ENCODE measurements at places on chromosomes 4 and X.

GRCh38 chr4:76979236-76979635, 29.7 kb downstream of the SEPTIN11 start:
- no peak for DNase-seq

- no peak for DNase-seq
Observed at GRCh38 chr4:31360786-31361185, 640.6 kb downstream of the PCDH7 start.

GRCh38 chr4:40055863-40056715, 561 bp upstream of the N4BP2 start:
- DNase-seq, result peak; percentile 91

DNA sequence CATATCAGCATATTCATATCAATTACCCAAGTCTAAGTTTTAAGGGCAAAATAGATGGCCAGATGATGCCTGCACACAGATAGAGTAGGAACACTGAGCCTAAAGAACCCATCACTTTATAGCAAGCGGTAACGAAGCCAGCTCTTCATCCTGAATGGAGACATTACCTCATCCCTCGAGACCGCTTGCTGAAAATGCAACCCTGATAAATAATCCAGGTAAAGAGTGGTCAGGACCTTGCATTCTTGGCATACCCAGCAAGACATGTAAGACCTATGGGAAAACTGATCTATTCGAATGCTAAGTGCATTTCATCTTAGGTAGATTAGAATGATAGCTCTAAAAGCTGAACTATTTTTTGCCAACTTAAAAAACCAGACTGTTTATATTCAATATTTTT, 25.3 kb downstream of the DCHS2 start:
- DNase-seq, result no peak

DNA sequence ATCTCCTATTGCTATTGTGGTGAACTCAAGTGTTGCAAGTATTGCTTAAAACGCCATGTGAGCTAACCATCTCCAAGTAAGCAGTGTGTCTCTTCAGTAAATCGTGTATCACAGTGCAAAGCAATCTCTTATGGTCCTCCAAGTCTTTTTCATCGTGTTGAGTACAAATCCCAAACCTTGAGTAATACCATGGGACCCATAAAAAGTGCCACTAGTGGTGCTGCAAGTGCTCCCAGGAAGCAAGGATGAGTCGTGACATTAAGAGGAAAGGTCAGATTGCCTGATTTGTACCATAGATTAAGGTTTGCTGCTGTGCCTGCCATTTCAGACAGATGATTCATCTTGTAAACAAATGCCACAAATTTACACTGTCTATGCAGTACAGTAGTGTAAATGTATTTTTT, 66.9 kb upstream of the BMPR1B start:
- DNase-seq, result no peak

- DNase-seq, result no peak
Observed at GRCh38 chr4:173763389-173763788, 233.4 kb upstream of the HAND2 start.

DNA sequence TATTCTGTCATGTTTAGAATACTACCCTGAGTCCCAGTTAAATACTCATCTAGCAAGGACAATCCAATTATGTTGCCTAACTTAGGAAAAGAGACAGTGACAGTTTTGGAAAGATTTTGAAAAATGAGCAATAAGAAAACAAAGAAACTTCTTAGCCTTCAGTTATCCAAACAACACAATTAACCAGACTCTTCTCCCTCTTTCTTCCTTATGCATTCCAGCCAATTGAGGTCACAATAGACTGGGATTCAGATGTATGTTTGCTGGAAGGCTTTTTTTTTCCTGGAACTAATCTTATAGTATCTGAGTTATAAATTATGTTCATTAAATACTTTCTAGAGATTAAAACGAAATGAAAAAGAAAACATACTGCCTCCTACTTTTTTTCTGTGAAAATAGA, 109.6 kb downstream of the GUCY2F start:
- no peak for DNase-seq

DNA sequence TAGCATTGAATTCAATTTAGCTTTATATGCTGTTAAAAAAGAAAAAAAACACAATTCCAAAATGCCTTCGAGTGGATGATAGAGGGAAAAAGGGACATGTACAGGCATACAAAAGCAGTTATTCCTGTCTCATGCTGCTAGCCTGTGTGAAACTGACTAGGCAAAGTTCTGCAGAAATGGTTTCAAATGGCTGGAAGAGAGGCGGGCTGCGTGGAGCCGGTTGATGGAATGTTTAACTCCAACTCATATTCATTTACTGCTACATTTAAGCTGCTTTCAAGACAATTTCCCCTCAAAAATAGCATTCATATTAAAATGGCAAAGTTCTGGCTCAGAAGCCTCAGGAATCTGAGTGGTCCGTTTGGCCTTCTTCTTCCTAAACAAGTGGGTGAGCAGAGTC, 143.8 kb upstream of the PPARGC1A start:
- DNase-seq, result no peak

GRCh38 chr4:89535251-89535650, 227.7 kb upstream of the GPRIN3 start:
- DNase-seq, result no peak

DNA sequence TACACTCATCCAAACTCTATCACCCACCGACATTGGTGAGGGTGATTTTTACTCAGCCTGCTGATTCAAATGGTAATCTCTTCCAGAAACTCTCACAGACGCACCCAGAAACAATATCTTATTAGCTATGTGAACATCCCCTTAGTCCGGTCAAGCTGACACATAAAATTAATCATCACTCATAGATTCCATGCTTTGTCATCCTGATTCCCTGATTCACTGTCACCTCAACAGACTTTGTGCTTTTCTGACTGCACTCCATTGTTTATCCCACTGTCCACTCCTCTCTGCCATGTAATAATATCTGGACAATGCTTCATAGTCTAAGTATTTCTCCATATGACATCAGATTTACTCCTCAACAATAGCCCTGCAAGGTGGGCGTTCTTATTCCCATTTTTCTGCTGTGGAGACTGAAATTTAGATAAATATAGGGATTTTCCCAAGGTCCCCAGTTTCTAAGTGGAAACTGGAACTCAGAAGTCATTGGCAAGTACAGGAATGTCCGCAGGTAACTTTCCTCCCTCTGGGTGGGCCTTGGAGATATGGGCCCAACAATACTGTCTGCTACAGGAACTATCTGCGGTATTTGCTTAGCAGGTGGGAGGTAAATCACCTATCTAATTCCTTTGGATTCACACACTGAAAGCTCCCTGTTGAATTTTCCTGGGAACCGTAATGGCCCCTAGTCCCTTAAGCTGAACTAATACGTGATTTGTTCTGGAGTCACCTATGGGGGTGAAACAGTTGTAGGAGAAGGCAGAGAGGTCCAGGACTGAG, 228.6 kb upstream of the BCOR start:
- no peak for DNase-seq

DNA sequence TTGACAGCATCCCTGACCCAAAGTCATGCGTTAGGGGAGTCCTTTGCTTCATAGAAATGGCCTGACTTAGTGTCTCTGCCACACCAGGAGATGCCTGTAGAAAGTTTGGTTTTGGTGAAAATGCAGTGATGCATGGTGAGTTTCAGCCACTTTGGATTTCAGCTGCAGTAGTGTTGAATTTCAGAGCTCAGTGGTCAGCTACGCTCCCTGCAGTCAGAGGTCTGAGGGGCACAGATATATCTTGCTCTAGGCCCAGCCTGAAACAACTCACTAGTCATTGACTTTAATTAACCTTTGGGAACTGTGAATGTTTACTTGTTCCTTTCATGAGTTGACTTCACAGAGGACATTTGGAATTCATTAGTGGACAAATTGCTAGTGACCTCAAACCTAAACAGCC, 17.5 kb downstream of the RBMX2 start:
- DNase-seq, result no peak

DNA sequence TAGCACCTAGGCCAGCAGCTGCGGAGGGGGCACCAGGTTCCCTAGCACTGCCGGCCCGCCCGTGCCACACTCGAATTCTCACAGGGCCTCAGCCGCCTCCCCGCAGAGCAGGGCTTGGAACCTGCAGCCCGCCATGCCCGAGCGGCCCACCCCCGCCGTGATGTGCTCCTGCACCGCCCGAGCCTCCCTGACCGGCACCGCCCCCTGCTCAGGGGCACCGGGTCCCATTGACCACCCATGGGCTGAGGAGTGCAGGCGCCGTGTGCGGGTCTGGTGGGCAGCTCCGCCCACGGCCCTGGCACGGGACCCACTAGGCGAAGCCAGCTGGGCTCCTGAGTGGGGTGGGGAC, 35.4 kb upstream of the ENPP6 start:
- no peak for DNase-seq

- no peak for DNase-seq
Observed at GRCh38 chr4:76105652-76106051, 31.1 kb downstream of the ART3 start.

DNA sequence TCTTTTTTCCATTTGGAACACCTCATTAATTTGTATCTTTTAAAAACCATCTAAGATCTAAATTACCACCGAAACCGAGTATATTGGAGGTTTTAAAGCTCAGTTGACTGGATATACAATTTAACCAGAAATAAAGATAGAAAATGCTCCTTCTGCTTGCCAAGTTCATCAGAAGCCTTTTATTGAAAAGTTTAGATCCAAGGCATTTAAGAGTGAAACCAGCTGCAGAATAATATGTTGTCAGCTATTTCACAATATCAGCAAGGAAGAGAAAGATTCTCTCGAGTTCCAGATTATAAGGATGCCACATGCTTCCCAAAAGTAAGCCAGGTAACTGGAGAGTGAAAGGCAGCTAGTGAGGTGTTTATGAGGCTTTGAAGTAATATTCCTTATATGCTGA, 217.4 kb downstream of the DCTD start:
- DNase-seq, result no peak

DNA sequence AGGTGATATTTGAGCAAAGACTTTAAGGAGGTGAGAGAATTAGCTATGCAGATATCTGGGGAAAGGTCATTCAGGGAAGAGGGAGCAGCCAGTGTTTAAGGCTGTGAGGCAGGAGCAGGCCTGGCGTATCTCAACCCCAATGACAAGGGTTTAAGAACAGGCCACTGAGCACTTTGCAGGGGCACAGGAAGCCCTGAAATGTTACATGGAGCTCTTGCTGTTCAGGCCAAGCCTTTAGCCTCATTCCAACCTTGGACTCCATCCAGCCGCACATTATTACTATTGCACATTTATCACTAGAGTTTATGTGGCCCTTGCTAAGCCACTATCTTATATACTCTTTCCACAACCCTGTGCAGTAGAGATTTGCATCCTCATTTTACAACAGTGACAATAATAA, 114.0 kb downstream of the EFNB1 start:
- DNase-seq, result no peak

DNA sequence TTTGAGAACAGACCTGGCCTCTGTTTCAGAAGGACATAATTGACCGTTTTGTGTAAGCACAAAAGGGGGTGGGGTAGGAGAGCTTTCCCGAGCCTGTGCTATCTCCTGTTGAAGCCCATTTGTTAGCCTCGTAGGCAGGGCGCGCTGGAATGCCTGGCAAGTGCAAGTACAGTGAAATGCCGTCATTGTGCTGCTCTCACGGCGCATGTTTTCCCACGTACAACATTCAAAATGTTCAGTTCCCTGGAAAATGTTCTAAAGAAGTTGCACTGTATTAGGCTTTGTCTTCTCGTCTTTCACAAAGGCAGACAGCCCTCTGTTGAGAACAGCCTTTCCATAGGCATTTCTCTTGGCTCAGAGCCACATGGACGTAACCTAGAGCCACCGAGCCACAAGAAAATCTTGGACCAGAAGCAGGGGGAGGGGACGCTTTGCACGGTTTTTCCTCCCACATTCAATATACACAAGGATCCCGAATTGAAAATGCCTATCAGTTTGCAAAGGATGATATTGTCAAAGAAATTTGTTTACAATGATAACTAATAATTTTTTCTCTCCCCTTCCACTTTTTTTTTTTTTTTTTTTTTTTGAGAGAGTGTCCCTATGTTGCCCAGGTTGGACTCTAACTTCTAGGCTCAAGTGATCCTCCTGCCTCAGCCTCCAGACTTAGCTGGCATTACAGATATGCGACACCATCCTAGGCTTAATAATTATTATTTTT, 54.6 kb upstream of the RAPGEF2 start:
- DNase-seq, result peak; percentile 68

DNA sequence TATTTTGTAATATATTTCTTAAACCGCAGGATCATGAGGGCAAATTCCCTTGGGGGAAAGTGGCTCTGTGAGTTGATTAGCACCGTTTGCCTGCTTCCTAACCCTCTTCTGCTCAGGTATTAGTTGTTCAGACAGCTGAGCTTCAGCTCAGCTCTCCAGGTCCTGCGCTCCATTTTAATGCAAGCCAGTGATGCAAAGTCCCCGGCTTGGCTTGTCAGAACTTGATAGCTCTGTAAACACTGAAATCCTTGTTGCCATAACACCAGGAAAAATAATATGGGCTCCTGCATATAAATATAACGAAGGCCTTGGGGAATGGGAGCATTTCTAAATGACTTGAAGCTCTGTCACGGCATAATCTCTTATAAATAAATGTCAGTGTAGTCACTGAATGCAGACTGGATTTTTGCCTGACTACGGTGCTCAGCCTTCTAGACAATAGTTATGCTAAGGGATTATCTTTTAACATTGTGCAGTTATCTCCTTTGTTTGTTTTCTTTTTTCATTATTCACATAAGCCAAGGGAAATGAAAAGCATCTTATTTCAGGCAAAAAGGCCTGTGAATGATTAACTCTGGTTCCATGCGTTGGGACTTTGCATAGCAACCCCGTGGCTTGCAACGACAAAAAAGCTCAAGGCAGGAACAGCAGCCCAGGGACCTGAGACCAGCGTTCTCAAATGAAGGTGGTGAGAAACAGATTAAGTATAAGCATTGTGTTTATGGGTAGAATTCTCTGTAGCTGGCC, 253.2 kb downstream of the SPRY1 start:
- peak; percentile 65 for DNase-seq

- DNase-seq, result no peak
Observed at GRCh38 chrX:47458528-47458927, 24.5 kb downstream of the ZNF41 start.

DNA sequence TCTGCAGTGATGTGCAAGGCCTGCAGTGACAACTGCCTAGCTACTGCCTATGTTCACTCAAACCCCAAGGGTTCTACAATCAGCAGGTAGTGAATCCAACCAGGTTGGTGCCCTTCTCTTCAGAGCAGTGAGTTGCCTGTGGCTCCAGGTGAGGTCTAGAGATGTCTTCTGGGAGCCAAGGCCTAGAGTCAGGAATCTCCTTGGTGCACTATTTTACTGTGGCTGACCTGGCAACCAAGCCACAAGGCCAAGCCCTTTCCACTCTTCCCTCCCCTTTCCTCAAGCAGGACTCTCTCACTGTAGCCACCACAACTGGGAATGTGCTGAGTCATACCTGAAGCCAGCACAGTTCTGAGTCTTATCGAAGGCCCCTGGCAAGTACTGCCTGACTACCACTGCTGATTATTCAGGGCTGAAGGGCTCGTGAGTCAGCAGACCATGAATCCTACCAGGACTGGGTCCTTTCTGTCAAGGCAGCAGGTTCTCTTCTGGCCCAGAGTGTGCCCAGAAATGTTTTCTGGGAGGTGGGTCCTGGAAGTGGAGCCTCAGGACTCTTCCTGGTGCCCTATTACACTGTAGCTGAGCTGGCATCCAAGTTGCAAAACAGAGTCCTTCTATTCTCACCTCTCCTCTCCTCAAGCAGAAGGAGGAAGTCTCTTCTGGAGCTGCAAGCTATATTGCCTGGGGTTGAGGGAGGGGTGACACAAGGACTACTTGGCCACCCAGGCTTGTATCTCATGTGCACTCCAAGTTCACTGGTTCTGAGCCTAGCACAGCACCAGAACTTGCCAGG, 111.6 kb downstream of the BTC start:
- no peak for DNase-seq
